Activated CD8-positive, alpha-beta memory T cell treated with anti-CD3 and anti-CD28 coated beads, Interleukin-2, amount 10 ng/mL, durations not matched to agents 7 days and 5 days (primary cell): ENCODE measurements at places on chromosomes 13 and 19. TPM values are rescaled to one million over a fixed set of nuclear protein-coding genes. Genes with fewer than 3 reads are reported as not detected.

DNA sequence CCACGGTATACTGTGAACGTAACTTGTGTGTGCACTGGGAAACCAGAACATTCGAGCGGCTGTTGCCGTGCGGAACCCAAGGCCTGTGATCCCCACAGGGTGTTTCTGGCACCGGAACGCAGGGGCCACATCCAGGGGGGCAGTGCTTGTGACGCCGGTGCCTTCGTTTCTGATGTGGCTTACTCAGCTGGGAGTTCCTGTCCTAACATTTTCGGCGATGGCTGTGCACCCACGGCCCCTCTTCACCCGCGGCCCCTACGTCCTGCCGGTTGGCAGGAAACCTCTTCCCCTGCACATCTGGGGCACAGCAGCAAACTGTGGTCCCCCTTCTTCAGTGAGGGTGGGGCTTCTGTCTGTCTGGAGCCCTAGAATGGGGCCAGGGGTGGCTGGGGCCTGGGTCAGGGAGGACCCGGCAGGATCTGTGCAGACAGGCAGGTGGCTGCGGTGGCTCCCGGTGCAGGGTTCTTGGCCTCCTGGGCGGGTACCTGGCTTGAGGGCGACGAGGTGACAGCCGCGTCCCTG is 26.2 kb downstream of the CSNK1G2 start:
- peak; percentile 75 for DNase-seq

The FKRP gene
- total RNA-seq = 16.3 TPM

GRCh38 chr19:35063940-35064818 is 22.7 kb downstream of the HPN start:
- DNase-seq = no peak

- DNase-seq = no peak
Measured at GRCh38 chr13:21104199-21105019, 43.0 kb upstream of the LATS2 start.

The ZNF253 gene
- 19.9 TPM for total RNA-seq

DNA sequence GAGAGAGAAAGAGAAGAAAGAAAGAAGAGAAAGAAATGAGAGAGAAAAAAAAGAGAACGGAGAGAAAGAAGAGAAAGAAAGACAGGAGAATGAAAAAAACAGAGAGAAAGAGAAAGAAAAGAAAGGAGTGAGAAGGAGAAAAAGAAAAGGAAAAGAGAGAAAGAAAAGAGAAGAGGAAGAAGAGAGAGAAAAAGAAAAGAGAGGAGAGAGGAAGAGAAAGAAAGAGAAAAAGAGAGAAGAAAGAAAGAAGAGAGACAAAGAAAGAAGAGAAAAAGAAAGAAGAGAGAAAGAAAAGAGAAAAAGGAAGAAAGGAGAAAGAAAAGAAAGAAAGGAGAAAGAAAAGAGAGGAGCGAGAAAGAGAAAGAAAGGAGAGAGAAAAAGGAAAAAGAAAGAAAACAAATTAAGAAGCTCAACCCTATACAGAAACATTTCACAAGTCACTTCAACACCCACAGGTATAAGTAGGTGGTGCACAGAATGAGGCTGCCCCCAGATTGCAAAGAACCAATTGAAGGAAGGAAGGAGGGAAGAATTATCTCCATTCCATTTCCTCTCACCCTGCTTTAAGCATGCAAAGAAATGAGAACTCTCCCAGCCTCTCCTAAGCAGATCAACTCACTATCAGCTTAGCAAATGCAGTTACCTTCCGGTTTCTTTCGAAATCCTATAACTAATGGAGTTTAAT is 98.8 kb upstream of the CACNA1A start:
- DNase-seq = no peak

- DNase-seq = no peak
Measured at GRCh38 chr19:38837656-38838121, 6.1 kb upstream of the ECH1 start.
